Ecto neural progenitor cell (in vitro differentiated cells): ENCODE measurements at places on chromosomes 5 and 9.

GRCh38 chr5:130017173-130017572 lies 112.9 kb downstream of the CHSY3 start:
- no peak for DNase-seq

DNA sequence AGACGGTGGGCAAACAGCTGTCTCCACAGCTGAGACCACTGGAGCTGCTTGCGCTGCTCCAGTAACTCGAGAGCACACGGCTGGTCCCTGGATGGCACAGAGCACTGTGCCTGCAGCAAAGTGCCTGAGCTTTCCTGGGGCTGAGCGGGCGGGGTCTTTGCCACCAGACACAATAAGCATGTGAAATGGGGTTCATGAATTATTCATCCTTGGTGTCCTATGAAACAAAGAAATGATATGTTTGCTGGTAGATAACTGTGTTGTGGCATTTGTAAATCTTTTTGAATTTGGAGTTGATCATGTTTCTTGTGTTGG lies 151.7 kb upstream of the MPDZ start:
- no peak for DNase-seq

DNA sequence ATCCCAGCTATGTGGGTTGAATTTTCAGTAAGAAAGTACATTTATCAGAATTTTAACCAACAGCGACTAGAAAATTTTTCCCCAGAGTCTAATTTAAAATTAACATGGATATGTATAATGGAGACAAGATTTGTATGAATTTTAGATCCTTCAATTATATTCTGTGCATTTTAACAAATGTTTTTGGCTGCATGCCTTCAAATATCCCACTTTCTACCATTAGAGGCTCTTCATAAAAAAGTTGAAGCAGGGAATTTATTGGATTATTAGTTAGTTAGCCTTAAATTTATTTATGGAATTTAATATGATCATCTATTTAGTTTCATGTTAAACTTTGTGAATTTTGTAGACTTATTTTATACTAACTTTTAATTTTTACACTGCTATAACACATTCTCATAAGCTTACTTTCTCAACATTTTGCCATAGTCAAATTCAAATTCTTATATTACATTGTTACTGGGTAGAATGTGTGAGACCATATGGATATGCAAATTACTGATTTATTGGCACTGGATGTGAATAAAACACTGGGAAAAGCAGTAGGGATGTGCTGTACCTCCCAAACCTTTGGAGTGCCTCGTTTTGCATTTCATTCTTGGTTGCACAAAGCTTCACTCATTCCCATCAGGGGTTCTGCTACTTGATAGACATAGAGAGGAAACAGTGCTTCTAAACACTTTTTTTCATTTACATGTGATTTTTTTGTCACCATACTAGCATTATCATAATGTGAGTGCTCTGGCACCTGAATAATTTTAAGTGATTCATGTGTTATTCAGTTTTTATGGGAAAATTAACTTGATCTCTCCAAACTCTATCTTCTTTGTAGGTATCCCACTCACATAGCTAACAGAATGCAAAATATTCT lies 491.8 kb upstream of the COX7C start:
- no peak for DNase-seq

- no peak for DNase-seq
These were observed 42.3 kb upstream of the SARDH start for GRCh38 chr9:133780404-133780945.

DNA sequence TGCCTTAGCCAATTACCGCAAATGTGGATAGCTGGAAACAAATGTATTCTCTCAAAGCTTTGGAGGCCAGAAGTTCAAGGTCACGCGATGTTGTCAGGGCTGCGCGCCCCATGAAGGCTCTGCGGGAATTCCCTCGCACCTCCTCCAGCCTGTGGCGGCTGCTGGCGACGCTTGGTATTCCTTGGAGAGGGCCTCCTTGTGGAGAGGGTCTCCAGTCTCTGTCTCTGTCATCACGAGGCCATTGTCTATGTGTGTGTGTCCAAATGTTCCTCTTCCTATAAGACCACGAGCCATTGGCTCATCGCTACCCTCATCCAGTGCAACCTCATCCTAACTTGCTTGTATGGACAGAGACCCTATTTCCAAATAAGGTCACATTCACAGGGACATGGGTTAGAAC lies 97.5 kb downstream of the ANKRD33B start:
- DNase-seq: no peak

GRCh38 chr9:114321759-114322158 lies 1.1 kb upstream of the ORM1 start:
- no peak for DNase-seq

DNA sequence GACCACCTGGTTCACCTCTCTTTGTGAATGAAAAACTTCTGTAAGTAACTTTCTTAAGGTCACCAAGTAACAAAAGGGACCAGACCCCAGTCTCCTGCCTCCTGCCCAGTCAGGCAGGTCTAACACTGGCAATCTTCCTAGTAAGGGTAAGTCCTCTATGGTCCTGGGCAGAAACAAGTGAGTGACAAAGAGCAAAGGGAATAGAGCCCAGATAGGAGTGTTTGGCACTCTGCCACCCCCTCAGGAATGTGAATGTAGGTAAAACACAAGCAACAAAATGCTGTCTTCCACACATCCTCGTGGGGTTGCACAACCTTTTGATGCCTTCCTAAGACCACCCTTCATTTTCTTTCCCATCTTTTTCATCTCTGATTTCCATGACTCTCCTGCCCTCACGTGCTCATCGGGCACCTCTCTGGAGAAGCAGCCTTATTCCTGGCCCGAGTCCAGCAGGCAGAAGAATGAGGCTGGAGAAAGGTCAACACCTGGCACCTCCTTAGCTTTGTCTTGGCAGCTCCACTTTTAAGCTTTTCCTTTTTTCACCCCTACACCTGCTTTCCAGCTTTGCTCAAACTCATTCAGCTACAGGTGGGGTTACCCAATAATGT lies 90.2 kb upstream of the LHFPL2 start:
- DNase-seq: no peak
